ENCODE measurements at places on chromosomes 2 and 18.

GRCh38 chr2:85393836-85394235 lies 16.3 kb downstream of the CAPG start:
- no peak for DNase-seq

DNA sequence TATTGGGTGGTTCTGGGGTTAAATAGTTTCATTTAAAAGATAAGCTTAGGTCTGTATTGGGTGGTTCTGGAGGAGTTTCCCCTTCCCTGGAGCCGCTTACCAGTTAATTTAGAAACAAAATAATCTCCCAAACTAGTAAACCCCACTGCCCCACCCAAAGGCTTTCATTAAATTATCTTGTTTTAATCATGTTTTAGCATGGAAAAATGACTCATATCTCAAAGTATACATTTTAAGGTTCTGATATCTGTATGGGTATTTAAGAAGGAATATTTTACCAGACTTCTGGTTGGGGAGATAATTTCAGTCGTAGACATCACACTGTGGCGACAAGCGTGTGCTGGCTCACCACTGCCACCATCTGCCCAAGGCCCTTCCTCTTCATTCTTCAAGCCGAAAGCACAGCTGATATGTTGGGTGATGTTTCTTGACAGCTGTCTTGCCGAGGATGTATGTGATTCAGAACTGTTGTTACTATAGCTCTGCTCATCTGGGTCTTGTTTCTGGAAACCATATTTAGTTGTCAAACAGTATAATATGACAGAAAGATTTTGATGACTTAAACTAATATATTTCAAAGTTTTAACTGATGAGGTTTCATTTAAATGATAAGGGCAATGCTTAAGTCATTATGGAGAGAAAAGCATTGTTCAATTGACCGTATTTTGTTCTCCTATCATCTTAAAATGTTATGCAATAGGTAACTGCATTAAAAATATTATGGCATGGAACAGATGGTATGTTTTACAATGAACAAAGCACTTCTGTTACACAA lies 5.1 kb downstream of the FIGLA start:
- peak; percentile 42 for DNase-seq

DNA sequence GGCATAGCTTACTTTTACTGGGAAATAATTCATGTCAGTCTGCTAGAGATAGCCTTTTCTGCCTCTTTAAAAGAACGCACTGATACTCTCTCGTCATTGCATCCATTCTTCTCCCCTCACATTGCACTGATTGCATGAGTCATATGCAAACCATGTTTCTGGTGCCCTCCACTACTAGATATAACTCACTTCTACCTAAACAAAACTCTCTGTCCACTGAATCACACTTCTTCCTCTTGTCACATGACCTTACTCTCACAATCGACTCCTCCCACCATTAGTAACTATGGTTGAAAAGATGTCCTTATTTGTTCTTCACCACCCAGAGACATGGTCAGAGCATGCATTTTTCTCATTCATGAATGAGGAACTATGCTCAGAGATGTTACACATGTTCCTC lies 158.0 kb downstream of the CSRNP3 start:
- DNase-seq = no peak

- no peak for DNase-seq
These were observed 194.2 kb downstream of the RIT2 start for GRCh38 chr18:42921226-42921737.

DNA sequence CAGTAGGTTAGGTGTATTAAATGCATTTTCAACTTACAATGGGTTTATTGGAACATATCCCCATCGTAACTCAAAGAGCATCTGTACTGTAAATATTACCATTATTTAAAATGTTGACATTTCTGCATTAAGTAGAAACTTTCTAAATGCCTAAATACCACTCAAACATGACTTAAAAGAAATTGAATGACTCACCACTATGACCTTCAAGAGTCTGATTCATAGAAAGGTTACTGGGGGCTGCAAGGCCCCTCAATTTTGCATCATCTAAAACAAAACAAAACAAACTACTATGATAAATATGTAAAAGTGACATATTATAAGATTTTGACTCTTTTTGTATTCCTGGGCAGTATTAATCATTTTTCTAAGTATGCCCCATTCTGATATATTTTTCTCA lies 7.6 kb downstream of the WDR35 start:
- DNase-seq = no peak

DNA sequence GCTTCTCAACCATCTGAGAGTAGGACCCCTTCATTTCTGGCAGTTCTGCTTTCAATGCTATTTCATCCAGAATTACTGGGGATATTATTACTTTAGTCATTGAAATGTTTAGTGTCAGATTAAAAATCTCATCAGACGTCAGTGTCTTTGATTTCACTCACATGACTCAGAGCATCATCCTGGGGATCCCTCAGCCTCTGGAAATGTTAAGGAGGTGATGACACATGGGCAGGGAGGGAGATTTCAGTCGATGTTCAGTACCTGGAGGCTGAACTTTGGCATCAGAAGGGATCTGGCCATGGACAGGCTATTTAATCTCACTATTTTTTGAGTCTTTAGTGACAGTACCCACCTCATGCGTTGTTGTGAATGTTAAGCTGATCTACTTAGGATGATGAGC lies 39.1 kb downstream of the OSBPL6 start:
- DNase-seq = no peak

DNA sequence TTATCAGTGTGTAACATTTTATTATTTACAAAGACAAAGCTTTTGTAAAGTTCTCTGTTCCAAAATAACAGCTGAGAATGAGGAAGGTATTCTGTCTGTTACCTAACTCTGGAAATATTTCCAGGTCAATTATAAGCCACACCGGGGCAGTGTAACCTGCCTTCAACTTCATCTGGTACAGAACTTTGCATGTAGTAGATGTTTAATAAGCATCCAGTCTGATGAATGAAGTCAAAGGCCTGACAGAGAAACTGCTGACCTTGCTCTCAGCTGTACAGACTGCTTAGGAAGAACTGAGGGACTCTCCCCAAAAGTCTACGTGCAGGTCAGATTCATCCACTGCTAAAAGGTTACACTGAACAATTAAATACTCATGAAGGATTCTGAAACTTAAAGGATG lies 43.3 kb downstream of the WDFY1 start:
- DNase-seq = no peak

DNA sequence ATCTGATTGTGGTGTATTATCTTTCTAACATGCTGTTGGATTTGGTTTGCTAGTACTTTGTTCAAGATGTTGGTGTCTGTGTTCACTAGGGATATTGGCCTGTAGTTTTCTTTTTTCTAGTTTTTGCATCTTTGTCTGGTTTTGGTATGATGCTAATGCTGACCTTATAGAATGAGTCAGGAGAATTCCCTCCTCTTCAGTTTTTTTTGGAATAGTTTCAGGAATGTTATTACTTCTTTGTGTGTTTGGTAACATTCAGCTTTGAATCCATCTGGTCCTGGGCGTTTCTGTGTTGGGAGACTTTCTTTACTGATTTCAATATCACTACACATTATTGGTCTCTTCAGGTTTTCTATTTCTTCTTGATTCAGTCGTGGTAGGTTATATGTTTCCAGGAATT lies 124.2 kb upstream of the EPB41L5 start:
- DNase-seq = no peak

- DNase-seq = no peak
These were observed 34.2 kb upstream of the NPAS2 start for GRCh38 chr2:100785626-100786296.

DNA sequence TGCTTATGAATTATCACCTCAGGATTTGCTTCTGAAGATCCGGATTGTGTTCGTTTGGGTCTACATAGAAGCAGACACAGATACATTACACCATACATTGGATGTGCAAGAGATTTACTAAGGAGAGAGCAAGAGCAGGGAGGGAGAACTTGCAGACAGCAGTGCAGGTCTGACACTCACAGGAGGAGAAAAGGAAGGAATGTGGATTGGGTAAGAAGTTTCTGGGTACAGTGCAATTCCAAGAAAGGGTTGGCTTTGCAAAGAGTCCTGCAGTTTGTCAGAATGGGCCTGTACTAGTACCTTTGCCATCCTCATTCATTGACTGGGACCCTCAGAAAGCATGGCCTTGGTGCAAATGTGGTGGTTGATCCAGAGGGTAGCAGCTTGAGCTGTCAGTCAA lies 4.8 kb upstream of the THOC1 start:
- DNase-seq = no peak

- DNase-seq = no peak
These were observed 26.1 kb upstream of the C1D start for GRCh38 chr2:68088940-68089339.

DNA sequence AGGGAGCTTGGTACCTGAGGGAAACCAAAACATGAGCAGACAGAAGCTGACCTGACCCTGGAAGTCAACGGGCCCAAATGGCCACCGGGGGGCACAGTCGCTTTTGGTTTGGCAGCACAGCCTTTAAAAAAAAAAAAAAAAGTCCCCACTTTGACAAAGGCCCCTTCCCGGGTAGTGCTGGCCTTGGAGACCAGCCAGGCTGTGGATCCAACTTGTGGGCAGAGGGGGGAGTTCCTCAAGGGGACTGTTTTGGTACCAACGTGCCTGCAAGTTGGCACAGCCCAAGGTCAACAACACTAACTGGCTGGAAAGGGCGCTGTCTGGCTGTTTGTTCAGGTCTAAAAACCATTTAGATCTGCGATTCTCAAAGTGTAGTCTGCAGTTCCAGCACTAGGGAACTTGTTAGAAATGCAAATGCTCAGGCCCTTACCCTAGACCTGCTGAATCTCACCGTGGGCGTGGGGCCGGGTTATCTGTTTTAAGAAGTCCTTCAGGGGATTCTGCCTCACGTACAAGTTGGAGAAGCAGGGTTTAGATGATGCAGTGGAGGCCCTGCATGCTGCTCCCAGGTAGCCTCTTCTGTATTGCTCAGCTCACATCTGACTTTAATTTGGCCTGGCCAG lies 83.0 kb downstream of the LPIN1 start:
- peak; percentile 82 for DNase-seq

Measured in COR-L47 (cell line).